NCI-H1436 treated with DMSO at 0.1 percent for 48 hours (cell line): ENCODE measurements at places on chromosomes 12 and 14.

- DNase-seq, result no peak
These were observed 923.4 kb downstream of the NRXN3 start for GRCh38 chr14:79093531-79093930.

- DNase-seq, result peak; percentile 23
These were observed 238.9 kb downstream of the CHST11 start for GRCh38 chr12:104695453-104696148.

- DNase-seq, result no peak
These were observed 48.2 kb downstream of the NELL2 start for GRCh38 chr12:44827832-44828438.

- DNase-seq, result no peak
These were observed 111.2 kb downstream of the MYRFL start for GRCh38 chr12:69936214-69936731.

DNA sequence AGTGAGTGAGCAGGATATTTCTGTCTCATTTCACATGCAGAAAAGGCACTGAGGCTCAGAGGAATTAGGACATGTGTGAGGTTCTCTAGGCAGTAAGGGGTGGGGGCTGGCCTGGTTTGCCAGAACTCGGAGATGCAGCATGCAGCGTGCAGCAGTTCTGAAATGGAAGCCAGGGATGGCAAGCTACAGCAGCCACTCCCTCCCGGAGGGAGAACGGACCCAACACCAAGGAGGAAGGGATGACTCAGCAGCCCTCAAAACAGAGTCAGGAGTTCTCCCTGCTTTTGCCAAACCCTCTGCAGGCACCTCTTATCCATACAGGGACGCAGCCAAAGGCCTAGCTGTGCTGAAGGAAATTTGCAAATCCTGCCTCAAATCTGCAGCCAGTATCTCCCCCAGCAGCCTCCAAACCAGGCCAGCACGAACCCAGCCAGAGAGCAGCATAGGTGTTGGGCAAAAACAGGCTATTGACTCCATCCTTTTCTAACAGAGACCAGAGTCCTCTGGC lies 10.3 kb upstream of the SERPINA3 start:
- no peak for DNase-seq

- no peak for DNase-seq
These were observed 80.2 kb downstream of the ELK3 start for GRCh38 chr12:96274331-96274730.

- no peak for DNase-seq
These were observed 34.5 kb upstream of the SMCO2 start for GRCh38 chr12:27412047-27412446.

- DNase-seq, result no peak
These were observed 658 bp upstream of the CEP128 start for GRCh38 chr14:80942191-80942600.

DNA sequence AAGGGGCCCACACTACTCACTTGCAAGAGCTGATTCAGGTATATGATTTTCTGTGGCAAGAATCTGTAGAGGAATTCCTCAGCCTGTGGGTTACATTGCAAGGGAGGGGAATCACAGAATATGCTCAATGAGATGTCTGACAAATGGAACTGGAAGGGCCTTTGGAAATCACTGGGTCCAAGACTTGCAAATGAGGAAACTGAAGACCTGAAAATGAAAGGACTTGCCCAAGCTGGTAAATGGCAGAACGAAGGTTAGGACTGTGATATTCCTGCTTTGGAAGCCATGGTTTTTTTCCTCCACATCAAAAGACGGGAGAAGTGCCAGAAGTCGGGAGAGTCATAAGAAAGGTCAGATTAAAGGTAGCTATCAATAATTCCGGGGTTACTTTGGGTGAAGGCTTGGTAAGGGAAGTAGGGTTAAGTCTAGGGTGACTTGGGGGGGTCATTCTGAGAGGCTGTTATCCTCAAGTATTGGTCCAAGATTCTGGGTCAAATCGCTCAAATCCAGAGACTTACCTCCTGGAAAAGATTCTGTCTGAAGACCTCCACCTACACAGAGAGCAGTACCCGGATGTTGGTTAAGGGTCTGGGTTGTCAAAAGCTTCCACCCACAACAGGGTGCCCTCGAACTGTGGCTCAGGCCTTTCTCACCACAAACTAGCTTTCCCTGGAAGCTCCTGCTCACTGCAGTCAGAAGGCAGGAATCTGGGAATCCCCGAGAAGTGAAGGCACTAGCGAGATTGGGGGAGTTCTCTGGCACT lies 539 bp downstream of the PSME2 start:
- DNase-seq, result no peak

DNA sequence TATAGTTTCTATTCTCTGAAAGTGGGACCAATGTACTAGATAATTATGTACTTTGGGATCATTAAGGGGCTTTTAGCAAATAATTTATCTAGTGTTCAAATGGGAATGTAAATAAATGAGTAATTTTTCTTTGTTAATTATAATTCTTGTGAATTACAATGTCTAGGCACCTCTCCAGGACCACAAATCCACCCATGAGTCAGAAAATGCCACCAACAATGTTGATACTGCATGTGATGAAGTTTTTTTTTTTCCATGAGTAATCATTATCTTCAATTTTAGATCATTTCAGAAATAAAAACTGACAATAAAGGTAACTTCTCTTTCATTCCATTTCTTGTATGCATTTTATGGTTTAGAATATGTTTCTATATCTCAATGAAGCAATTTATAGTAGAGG lies 470.3 kb downstream of the VRK1 start:
- DNase-seq, result no peak

GRCh38 chr14:57086271-57087162 lies 182.2 kb downstream of the EXOC5 start:
- DNase-seq, result no peak

GRCh38 chr12:1815814-1816729 lies 4.3 kb upstream of the LRTM2 start:
- DNase-seq, result no peak

- no peak for DNase-seq
These were observed 63.7 kb downstream of the RFX4 start for GRCh38 chr12:106646472-106646871.

- no peak for DNase-seq
These were observed 6.6 kb downstream of the PDE6H start for GRCh38 chr12:14979468-14979867.

DNA sequence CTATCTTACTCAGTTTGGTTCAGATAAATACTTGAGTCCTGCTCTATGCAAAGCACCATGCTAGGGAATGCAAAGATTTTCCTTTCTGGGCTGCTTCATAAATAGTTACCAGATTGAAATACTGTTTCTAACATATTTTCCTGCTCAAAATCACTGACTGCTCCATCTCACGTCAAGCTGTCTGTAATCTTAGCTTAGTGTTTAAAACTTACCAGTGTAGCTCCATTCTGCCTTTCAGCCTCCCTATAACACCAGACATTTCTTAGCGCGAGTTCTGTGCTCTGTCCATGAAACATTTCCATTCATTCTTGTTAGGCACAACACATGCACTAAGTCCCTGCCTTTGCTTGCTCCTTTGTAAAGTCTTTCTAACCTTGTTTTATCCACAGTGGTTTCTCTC lies 129.4 kb downstream of the NPAS3 start:
- no peak for DNase-seq

- DNase-seq, result no peak
These were observed 7.8 kb downstream of the NT5DC3 start for GRCh38 chr12:103833095-103833775.

DNA sequence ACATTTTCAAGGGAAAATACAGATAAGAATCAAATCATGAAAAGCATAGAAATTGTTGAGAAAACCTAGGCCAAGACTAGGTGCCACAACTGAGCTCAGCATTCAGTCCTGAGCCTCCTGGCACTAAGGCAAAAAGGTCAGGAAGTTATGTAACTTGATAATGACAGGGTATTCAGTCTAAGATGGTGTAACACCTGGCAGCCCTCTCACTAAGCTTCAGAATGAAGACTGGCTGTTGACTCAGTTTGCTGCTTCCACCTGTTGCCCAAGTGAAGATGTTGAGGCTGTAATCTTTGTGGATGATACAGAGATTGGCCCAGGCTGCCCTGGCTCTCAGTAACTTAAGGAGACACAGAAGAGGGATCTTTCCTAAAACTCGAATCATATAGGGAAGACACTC lies 19.6 kb downstream of the PROX2 start:
- no peak for DNase-seq

GRCh38 chr14:91901449-91902226 lies 34.3 kb upstream of the TC2N start:
- DNase-seq, result no peak

DNA sequence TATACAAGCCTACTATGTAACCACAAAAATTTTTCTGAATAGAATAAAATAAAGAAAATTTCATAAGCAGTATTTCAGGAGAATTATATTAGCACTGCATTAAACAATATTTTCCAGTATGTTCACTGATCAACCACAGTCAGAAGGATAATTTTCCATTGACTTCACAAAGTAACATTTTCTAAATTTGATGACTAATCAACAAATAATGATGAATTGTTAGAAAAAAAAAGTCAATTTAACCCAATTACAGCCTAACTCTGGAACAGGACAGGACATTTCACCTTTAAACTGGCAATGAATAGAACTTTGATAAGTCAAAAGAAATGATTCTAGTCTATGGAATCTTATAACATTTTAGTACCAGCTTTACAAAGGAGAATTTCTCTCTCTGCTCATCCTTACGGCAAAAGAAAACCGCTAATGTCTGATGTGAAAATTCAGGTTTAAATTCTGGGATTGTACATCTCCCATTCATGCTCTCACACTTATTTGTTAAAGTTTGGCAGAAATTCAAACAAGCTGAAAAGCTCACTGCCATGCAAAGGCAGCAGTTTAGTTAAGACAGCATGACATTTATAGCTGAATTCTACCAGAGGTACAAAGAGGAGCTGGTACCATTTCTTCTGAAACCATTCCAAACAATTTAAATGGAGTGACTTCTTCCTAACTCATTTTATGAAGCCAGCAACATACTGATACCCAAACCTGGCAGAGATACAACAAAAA lies 84.5 kb downstream of the MDGA2 start:
- no peak for DNase-seq

DNA sequence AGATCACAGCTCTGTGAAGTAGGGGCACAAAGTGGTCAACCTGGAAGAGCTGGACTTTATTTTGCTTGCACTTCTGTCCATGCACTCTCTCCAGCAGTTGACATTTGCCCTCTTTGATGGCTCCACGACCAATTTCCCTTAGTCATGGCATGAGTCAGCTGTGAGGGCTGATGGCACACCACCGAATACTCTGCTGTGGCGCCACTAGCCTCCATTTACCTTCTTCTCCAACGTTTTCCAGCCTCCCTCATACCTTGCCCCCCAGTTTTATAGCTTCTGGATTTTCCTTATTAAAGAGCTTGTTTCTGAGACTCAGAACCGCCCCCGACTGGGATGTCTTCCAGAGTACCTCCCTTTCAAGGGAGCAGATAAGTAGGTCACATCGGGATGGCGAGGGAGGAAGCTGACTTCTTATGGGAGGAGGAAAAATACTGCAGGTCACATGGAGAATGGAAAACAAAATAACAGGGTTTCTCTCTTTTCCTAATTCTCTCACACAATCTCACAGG lies 17.6 kb downstream of the NINJ2 start:
- DNase-seq, result no peak

DNA sequence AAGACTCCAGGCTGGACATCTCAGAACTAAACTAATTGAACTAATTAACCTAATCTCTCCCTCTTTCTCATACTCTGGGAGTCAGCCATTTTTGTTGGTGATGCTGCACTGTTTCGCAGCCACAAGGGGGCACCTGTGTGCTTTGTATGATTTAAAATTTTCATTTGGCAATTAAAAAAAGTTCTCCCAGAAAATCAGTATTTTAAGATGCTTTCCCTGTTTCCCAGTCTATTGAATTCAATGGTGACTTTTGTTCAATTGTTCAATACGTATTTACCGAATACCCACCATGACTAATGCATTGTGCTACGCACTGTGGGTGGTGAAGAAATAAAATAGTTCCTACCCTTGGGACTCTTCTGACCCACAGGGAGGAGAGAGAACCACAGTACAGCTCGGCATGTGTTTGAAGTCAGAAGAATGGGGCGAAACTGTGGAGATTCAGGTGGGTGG lies 63.7 kb downstream of the ZNF664 start:
- peak; percentile 15 for DNase-seq
